ENCODE measurements at places on chromosomes 4 and X.

GRCh38 chrX:17046478-17047097 lies 100.1 kb downstream of the REPS2 start:
- peak; percentile 20 for DNase-seq

DNA sequence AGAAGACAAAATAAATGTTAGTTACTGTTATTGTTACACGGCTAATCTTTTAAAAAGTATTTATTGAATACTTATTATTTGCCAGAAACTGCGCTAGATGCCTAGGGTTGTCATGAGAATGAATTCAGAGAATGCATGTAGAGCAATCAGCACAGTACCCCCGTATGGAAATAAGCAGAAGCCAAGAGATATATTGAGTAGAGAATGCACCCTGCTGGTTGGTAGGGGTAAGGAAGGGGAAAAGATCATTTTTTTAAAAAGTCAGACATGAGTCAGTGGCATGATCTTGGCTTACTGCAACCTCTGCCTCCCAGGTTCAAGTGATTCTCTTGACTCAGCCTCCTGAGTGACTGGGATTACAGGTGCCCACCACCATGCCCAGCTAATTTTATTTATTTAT lies 13.1 kb upstream of the DRP2 start:
- DNase-seq, result no peak

DNA sequence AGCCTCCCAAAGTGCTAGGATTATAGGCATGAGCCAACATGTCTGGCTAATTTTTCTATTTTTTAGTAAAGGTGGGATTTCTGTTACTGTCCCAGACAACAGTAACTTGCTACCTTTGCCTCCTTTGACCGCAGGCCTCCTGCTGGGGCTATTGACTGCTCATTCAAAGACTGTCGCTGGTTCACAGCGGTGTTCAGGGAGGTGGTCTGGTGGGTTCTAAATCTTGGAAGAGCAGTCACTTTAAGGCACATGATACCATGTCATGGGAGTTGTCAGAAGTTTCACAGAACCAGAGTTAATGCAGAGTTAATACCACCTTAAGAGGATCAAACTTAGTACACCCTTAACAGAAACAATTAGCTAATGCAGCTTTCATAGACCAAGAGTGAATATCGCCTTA lies 3.8 kb downstream of the ASMT start:
- DNase-seq, result no peak

DNA sequence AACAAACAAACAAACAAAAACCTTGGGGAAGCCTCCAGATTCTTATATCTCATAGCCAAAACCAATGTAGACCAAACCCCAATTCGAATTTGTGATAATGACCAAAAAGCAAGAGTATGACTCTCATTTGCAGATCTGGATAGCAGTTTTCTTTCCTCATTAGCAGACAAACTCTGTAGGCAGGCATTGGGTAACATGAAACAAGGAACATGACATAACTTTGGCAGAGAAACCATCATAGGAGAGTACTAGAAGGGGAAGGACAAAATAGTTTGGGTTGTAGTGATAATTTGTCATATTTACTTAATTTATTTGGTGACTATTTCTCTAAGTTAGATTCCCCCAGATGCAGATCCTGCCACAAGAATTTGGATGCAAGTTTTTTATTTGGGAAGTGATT lies 187.8 kb downstream of the MID1IP1 start:
- no peak for DNase-seq

GRCh38 chr4:83151651-83152050 lies 37.1 kb upstream of the PLAC8 start:
- DNase-seq, result no peak

All from CD4-positive, alpha-beta T cell treated with Interleukin-1 beta for 1 hour (primary cell).